ENCODE measurements at places on chromosomes 3 and 15. TPM values are rescaled to one million over a fixed set of nuclear protein-coding genes. Genes with fewer than 3 reads are reported as not detected.
A peak's percentile ranks its signal among the peaks of the same experiment; 100 is the strongest.

DNA sequence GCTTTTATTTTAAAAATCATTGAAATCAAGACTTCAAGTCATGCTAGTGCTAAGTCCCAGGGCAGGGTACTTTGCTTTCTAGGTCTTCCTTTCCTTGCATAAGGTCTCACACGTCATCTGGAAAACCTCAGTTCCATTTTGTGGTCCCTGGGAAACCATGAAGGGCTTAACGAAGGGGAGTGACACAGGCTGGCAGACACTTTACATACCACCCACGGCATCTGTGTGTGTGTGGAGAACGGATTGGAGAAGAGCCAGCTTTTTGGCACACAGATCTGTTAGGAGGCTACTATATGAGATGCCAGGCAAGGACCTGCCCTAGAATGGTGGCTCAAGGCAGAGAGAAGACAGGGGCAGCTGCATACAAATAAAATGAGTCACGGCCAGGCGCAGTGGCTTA is 107.5 kb upstream of the NSMCE3 start:
- no peak for DNase-seq

PPM1L gene
- polyA plus RNA-seq = 0.52 TPM

DNA sequence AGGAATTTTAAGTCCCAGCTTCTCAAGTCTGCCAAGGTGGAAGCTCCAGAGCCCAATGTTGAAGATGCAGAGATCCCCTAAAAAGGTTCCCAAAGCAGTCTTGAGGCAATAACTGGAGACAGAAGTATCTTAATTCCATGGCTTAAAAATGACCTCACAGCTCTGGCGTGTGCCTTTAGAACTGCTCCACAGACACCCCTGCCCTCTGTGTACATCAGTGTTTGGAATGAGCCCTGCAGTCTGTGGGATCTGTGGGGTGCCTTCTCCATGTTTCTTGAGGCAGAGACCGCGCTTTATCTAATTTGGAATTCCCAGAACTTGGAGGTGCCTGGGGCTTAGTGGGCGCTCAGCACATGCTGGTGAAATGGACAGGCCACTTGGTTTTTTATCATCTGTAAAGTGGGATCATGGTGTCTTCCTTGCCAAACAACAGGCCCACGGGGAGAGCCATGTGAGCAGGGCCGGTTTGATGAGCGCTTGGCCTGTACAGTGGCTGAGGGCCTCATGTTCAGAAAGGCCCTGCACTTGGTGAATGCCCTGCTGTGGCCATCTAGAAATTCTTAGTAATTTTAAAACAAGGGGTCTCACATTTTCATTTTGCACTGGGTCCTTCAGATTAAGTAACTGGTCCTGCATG is 7.1 kb downstream of the ITGA11 start:
- DNase-seq = no peak

PTH1R gene
- not detected for polyA plus RNA-seq

GRCh38 chr3:61250784-61251173 is 473 bp downstream of the FHIT start:
- DNase-seq = peak; percentile 23

DNA sequence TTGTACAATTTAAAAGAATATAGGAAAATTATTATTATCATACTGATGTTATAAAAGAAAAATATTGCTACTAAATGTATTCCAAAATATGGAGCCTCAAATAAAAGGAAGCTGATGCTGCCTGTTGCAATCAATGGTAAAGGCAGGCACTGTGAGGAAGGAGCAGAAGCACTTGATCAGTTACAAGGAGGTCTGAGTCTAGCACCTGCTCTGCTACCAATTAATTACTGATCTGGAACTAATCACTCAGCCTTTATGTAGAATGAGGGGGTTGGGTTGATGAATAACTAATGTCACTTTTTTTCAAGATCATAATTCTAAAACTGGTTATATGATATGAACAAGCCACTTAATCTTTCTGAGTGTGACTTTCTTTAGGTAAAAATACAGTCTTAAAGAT is 5.5 kb downstream of the ADGRG7 start:
- DNase-seq = no peak

DNA sequence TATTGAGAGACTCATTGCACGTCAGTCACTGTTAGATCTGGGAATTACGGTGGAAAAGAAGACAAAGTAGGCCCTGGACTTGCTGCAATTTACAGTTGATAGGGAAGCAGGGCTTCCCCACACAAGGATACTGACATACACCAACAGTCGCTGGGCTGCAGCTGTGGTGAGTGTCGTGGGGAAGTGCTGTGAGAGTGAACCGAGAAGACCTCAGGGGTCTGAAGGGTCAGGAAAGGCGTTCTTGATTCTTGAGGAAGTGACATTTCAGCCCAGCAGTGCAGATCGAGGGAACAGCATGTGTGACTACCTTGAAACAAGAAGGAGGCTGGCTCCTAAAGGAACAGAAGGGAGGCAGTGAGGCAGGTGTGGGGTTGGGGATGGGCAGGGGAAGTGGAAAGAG is 22.5 kb downstream of the MYZAP start:
- no peak for DNase-seq

GRCh38 chr3:62375655-62376453 is 2.5 kb upstream of the FEZF2 start:
- no peak for DNase-seq
